ENCODE measurements at places on chromosomes 16 and 17.
A peak's percentile ranks its signal among the peaks of the same experiment; 100 is the strongest.

GRCh38 chr16:80899809-80900592 is 95.6 kb upstream of the CDYL2 start:
- DNase-seq, result no peak

DNA sequence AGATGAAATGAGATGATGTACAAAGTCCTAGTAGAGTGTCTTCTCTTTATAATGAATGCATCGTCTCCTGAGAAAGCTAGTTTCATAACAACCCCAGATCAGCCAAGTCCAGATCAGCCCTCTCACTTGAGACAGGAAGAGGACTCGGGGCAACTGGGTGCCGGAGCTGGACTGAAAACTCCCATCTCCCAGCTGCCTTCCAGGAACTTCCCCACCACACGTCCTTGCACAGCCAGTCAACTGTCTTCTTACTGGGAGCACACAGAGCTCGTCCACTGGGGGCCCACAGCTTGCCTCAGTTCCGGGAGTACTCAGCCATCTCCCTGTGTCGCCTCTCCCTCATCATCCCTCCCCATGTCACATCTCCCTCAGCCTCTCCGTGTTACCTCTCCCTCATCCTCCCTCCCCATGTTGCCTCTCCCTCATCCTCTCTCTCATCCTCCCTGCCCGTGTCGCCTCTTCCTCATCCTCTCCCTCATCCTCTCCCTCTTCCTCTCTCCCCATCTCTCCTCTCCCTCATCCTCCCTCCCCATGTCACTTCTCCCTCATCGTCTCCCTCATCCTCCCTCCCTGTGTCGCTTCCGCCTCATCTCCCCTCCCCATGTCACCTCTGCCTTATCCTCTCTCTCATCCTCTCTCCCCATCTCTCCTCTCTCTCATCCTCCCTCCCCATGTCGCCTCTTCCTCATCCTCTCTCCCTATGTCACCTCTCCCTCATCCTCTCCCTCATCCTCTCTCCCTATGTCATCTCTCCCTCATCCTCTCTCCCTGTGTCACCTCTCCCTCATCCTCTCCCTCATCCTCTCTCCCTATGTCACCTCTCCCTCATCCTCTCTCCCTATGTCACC is 22.4 kb upstream of the KCNH6 start:
- DNase-seq, result peak; percentile 80

GRCh38 chr17:83183145-83183948 is 103.9 kb downstream of the METRNL start:
- DNase-seq, result no peak

DNA sequence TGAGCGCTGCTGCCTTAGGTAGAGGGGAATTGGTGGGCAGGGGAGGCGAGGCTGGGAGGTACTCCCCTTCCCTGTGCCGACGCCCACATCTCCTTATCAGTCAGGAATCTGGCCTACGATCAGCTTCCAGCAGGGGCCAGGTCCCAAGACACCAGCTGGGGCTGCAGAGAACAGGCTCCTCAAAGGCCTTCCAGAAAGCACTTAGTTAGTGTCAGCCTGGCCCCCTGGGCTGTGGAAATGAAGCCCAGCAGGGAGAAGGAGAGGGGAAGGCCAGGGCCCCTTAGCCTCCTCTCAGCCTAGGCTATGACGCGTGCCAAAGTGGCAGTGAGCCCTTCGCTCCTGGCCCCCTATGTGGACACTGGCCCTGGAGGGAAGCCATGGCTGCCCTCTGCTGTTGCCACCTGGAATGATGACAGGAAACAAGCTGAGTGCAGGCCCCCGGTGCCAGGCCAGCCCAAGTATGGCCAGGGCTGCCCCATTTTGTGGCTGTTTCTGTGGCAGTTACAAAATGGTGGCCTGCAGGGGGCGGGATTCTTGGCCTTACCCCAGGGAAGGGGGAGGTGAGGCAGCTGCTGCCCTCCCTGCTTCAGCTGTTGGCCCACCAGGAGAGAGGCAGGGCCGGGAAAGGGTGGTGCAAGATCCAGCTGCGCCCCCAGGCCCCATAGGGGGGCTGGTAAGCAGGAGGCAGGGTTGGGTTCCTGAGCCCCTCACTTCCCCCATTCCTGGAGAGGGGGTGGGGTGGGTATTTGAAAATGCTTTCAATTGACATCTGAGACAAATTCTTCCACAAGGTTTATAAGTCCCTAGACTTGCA is 11.3 kb downstream of the TBX4 start:
- no peak for DNase-seq

DNA sequence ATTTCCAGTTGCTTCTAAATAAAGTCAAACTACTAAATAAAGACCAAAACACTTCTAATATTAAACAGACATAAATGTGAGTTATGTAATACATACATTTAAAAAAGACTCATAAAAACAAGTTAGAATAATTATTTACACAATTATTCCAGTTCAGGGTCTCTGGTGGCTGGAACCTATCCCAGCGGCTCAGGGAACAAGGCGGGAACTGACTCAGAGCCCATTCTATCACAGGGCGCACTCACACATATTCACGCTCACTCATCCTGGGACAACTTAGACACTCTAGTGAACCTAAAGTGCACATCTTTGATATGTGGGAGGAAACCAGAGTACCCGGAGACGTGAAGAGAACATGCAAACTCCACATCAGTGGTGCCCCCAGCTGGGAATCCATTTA is 25.0 kb downstream of the PLXDC1 start:
- no peak for DNase-seq

- no peak for DNase-seq
These were observed 806 bp downstream of the IFT140 start for GRCh38 chr16:1610899-1611632.

GRCh38 chr17:29929006-29929532 is 959 bp downstream of the SSH2 start:
- peak; percentile 3 for DNase-seq

- DNase-seq, result no peak
These were observed 115.3 kb upstream of the NOL11 start for GRCh38 chr17:67602444-67602843.

- no peak for DNase-seq
These were observed 190.9 kb downstream of the LGALS9B start for GRCh38 chr17:20276421-20276820.

DNA sequence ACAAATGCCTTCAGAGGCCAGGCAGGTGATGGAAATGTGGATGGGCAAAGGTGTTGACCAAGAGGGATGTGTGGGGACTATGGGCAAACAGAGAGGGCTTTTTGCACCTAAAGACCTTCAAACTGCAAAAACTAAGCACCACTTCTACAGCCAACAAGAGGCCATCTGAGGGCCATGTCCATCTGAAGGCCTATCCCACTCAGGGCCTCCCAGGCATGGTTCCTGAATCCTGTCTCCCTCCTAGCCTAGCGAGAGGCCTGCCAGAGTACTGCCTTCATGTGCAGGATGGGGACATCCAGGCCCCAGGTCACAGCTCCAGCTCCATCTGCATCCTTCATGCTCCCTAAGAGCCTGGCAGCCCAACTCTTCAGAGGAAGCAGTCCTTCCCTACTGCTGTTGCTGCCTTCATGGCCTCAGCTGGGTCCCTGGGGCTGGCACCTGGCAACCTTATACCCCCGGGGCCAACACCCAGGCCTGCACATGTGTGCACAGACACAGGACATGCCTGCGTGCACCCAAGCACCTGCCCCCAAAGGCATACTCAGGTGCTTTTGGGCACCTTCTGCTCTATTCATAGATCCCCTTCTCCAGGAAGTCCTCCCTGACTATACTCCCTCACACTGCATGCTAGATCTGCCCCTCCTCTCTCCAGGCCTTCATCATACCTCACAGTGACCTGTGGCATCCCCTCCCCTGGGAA is 95.2 kb downstream of the C16orf78 start:
- no peak for DNase-seq

DNA sequence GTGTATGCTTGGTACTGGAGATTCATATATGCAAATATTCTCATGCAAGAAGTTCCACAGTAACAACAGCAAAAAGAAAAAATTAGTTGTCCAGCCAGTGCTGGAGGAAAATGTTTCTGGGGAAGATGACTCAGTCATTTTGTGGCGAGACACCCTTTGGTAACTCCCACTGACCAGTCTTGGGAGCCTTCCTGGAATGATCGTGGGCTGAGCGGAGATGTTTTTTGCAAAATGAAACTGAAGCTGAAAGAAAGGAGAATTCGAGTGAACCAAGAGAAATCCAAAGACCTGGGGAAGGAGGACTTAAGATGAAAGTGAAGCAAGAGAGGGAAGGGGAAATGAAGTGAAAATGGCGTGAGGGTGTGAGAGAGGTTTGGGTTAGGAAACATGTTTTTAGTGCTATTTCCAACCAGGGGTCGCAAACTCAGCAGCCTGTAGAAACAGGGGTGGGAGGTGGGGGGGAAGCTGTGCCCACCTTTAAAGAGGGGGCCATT is 5.2 kb downstream of the ITPRIPL2 start:
- DNase-seq, result peak; percentile 93

DNA sequence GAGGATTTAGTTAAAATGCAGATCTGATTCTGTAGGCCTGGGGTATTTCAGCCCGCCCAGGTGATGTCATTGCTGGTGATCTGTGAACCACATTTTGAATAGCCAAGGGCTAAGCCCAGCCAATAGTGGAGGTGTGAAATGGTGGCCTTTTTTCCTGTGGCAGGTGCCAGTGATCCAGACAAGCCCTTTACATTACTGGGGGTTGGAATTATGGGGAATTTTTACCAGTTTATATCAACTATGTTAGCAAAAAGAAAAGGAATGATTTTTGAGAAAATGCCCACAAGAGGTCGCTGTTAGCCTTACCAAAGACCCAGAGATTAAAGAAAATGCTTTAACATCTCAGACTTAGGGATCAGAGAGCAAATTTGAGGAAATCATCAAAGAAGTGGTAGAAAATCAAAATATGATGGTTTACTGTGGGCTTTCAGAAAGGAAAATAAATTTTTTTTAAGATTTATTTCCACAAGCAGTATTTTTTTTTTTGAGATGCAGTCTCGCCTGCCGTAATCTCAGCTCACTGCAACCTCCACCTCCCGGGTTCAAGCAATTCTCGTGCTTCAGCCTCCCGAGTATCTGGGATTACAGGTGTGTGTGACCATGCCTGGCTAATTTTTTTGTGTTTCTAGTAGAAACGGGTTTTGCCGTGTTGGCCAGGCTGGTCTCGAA is 3.9 kb downstream of the VPS35L start:
- peak; percentile 73 for DNase-seq

GRCh38 chr17:57457188-57457587 is 200.9 kb downstream of the MSI2 start:
- DNase-seq, result no peak

GRCh38 chr17:43314611-43315011 is 80.8 kb upstream of the RNU2-1 start:
- DNase-seq, result no peak

DNA sequence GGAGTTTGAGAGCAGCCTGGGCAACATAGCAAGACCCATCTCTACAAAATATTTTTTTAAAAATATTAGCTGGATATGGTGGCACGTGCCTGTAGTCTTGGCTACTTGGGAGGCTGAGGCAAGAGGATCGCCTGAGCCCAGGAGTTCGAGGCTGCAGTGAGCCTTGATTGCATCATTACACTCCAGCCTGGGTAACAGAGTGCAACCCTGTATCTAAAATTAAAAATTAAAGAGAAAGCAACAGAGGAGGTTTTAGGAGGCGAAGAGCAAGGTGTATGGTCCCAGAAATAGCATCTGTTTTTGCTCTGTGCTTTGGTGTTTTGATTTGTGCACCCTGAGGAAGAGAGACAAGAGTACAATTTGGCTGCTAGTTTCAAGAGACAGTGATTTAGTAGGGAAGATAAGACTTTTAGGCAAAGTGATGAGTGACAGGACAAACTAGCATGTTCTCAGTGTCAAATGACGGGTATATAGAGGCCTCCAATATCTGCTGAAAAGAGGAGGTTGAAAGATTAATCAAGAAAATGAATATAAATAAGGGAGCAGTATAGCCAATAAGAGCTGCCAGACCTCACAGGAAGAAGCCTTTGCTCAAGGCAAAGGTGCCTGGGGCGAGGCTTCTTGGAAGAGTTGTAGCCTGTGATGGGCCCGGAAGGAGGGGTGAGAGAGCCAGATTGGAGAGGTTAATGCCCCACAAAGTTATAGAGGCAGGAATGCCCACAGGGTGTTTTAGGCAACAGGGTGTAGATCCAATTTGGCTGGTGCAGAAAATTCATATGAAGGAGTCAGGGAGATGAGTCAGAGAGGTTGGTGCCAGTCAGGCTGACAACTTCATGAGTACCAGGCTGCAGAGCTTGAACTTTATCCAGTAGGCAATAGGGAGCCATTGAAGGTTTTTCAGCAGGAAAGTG is 11.4 kb downstream of the HLF start:
- DNase-seq, result no peak

GRCh38 chr17:77864234-77865111 is 94.0 kb upstream of the TNRC6C start:
- no peak for DNase-seq

DNA sequence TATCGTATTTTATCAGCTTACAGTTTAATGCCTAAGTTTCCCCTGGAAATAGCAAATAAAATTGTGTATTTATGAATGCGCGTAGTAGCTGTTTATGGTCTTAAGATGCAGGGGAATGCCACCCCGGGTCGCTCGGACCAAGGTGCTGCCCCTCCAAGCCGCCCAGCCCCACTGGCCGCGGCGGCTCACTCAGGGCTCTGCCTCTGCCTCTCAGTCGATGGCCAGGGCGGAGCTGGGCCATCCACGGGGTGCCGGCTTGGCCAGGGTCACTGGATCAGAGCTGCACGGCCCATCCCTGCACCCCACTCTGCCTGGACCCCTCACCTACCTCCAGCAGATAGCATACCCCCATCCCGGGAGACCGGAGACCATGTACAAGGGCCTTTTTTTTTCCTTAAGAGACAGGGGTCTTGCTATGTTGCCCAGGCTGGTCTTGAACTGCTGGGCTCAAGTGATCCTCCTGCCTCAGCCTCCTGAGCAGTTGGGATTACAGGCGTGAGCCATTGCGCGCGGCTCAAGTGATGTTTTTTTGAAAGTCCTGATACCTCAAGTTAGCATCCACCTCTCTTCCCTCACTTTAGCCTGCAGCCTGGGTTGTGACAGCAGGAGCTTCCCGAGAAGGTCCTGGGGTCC is 11.0 kb downstream of the PRSS27 start:
- no peak for DNase-seq

DNA sequence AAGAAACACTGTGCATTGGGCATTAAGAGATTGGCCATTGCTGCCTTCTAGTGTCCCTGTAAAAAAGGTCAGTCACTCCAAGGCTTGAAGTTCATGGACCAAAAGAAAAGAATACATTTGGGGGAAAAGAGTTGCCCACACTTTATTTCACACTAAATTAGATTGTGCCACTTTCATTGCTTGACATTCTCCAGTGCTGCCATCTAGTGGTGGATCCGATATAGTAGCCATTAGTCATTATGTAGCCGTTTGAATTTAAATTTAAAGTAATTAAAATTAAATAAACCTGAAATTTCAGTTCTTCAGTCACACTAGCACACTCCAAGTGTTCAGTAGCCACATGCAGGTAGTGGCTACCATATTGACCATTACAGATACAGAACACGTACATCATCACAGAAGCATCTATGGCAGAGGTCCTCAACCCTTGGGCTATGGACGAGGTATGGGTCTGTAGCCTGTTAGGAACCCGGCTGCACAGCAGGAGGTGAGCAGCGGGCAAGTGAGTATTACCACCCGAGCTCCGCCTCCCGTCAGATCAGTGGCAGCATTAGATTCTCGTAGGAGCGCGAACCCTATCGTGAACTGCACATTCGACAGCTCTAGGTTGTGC is 21.9 kb upstream of the CDH5 start:
- peak; percentile 47 for DNase-seq

GRCh38 chr16:12311877-12312276 is 335.3 kb downstream of the SNX29 start:
- DNase-seq, result peak; percentile 21

GRCh38 chr17:46916211-46916610 is 6.7 kb upstream of the GOSR2 start:
- DNase-seq, result no peak

All from inflammatory macrophage (primary cell).